ENCODE measurements at places on chromosomes 7 and 10. TPM values are rescaled to one million over a fixed set of nuclear protein-coding genes. Genes with fewer than 3 reads are reported as not detected.
A peak's percentile ranks its signal among the peaks of the same experiment; 100 is the strongest.

DNA sequence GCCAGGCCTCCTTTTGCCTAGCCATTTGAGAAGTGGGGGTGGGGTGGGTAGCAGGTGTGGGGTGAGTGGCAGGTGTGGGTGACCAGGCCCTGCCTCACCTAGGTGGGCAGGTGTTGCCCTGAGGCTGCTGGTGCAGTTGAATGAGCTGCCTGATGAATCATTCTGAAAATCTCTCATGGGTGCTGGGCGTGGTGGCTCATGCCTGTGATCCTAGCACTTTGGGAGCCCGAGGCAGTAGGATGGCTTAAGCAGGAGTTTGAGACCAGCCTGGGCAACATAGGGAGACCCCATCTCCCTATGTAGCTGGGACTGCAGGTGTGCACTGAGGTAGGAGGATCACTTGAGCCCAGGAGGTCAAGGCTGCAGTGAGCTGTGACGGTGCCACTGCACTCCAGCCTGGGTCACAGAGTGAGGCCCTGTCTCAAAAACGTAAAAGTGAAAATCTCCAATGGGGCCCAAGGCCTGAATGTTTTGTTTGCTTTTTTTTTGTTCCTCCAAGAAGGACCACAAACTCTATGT is 17.7 kb downstream of the TSPAN14 start:
- H3K4me3 ChIP-seq, result no peak overlapping the region
- H3K4me1 ChIP-seq, result peaks cover 96% of the 10 kb centered on the region
- H3K27ac ChIP-seq, result peak overlapping the region; percentile 54
- H3K36me3 ChIP-seq, result peaks cover 30% of the 10 kb centered on the region
- H3K27me3 ChIP-seq, result no peaks in the 10 kb centered on the region

GRCh38 chr7:38189231-38189938 is 11.3 kb downstream of the STARD3NL start:
- no peak for DNase-seq
- H3K4me3 ChIP-seq, result no peak overlapping the region
- no peaks in the 10 kb centered on the region for H3K4me1 ChIP-seq
- no peak overlapping the region for H3K27ac ChIP-seq
- no peaks in the 10 kb centered on the region for H3K36me3 ChIP-seq

The RET gene
- not detected for total RNA-seq

The CNPY1 gene
- total RNA-seq, result not detected

DNA sequence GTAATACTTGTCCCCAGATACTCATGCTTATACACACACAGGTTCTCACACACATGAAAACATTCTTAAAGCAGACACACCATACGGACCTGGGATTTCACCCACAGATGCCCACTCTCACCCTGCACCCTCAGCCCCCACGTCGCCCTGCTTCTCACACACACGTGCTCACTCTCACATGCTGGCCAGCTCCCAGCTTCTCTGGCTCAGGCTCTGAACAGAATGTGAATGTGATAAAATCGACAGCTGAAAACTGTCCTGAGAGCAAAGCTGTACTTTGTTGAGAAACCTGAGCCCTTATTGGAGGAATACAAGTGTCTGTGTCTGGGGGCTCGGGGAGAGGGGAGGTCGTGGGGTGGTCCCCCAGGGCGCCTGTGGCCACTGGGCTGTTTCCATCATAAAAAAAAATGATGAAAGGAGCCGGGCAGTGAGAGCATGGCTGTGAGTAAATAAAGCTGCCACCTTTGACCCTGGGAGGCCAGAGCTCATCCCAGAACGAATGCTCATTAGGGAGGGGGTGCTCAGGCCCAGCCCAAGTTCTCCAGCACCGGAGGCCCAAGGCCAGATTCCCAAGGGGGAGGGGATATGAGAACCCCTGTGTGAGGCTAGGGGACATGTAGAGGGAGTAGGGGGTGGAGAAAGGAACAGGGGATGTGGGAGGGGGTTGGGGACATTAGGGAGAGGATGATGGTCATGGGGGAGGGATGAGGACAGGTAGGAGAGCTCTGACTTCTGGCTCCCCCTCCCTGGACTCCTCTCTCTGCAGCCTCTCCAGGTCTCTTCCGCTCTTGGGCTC is 18.1 kb upstream of the TLX1 start:
- H3K27ac ChIP-seq, result no peak overlapping the region
- H3K4me3 ChIP-seq, result no peak overlapping the region
- DNase-seq, result no peak
- H3K36me3 ChIP-seq, result no peaks in the 10 kb centered on the region
- peaks cover 5% of the 10 kb centered on the region for H3K27me3 ChIP-seq
- H3K4me1 ChIP-seq, result no peaks in the 10 kb centered on the region

- H3K4me3 ChIP-seq, result no peak overlapping the region
- DNase-seq, result no peak
- no peaks in the 10 kb centered on the region for H3K27me3 ChIP-seq
- H3K27ac ChIP-seq, result no peak overlapping the region
These were observed 37.8 kb downstream of the OSBPL3 start for GRCh38 chr7:24942226-24942625.

- no peaks in the 10 kb centered on the region for H3K36me3 ChIP-seq
- no peak overlapping the region for H3K4me3 ChIP-seq
- H3K27ac ChIP-seq, result no peak overlapping the region
- DNase-seq, result no peak
These were observed 985.9 kb upstream of the ZNF722 start for GRCh38 chr7:63012633-63013183.

DNA sequence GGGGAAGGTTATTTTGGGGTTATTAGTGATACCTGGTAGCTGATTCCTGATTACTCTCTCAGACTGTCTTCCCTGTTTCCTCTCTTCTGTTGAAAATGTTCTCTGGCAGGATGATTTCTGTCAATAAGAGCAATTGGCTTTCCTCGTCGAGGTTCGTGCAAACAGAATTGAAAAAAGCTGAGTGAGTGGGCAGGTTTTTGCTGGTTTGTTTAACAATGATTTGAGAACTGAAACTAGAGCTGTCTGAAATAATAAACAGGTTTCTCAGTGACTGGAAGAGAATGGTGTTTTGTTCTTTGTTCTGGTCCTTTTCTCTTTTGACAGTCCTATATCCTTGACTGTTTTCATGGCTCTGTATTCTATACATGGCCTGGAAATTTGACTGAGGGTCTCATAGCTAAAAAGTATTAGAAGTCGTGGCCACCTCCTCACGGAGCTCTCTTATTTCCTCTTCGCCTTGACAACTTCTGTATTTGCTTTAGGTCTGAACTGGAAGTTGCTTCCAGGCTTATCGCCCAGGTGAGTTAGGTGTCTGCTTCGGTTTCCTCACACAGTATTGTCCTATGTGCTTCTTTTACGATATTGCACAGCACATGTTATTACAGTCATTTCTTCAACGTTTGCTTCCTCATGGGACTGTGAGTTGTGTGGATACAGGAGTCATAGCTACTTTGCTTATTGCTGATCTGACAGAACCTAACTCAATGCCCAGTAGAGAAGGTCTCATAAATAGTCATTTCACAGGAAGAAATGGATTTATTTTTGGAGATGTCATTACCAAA is 403.6 kb downstream of the NRG3 start:
- H3K27me3 ChIP-seq, result no peaks in the 10 kb centered on the region
- no peak overlapping the region for H3K27ac ChIP-seq
- no peaks in the 10 kb centered on the region for H3K36me3 ChIP-seq
- no peak overlapping the region for H3K4me3 ChIP-seq
- H3K4me1 ChIP-seq, result no peaks in the 10 kb centered on the region

The KCNMA1 gene
- 0.63 TPM for total RNA-seq

DNA sequence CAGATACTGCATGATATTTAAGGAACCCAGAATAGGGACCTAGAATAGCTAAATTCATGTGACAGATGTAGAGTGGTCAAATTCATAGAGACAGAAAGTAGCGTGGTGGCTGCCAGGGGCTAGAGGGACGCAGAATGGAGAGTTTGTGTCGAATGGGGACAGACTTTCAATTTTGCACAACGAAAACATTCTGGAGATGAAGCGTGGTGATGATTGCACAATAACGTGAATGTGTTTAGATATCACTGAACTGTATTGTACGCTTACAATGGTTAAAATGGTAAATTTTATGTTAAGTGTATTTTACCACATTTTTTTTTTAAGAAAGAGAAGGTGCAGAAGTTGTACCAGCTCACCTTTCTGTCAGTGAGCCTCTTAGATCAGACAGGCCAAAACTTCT is 137.8 kb upstream of the TNS3 start:
- no peaks in the 10 kb centered on the region for H3K36me3 ChIP-seq
- no peak overlapping the region for H3K4me3 ChIP-seq
- H3K27ac ChIP-seq, result no peak overlapping the region
- H3K4me1 ChIP-seq, result no peaks in the 10 kb centered on the region
- H3K27me3 ChIP-seq, result no peaks in the 10 kb centered on the region
- DNase-seq, result no peak

The ACTL6B gene
- total RNA-seq, result not detected

DNA sequence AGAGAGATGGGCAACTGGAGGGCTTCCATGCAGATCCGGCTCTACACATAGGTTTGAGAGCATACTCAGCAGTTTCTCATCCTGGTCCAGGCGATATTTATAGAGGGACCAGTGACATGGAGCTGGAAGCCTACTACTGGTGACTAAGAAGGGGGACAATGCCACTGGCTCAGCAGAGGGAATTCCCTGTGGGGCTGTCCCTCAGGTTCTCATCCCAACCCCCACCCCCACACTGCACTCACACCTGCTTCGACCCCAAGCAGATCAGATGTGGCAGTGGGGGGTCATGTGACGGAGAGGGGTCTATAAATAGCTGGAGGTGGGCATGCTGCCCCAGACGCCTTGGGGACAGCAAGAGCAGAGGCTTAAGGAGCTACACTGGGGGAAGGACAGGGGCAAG is at the start of gene CLCN1:
Gene CLCN1 (plus strand): TSS at position 336 of the 400 bp plus-strand sequence. CDS start 102 bp downstream, outside the sequence.
- no peak within 1 kb of the TSS for H3K27ac ChIP-seq
- H3K36me3 ChIP-seq, result no peaks in the 10 kb centered on the region
- H3K4me1 ChIP-seq, result peaks cover 19% of the 10 kb centered on the region
- no peak within 1 kb of the TSS for H3K4me3 ChIP-seq
- DNase-seq, result no peak

DNA sequence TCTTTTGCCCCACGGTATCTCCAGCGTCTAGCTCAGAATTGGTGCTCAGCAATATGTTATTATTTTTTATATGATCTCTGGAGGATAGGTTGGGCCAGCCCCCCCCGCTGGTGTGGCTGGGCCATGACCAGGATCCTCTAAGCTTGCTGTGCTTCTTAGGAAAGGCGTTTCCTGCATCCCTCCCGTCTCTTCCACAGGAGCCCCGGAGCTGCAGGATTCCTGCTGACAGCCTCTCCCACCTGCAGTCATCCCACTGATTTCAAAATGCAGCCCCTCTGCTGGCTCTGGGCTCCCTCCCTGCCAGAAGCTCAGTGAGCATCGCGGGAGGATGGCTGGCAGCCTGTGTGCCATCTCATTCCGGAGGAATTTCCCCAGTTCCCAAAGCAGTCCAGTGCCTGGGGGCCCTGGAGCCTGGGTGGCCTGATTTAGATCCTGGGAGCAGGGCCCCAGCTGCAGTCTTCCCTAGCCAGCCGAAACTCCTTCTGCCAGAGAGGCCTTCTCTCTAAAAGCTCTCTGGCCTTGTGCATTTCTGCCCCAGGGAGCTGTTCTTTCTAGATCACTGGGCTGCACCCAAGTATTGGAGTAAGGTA is 21.8 kb upstream of the GOLGA7B start:
- H3K4me1 ChIP-seq, result peaks cover 8% of the 10 kb centered on the region
- no peak overlapping the region for H3K4me3 ChIP-seq
- H3K27me3 ChIP-seq, result no peaks in the 10 kb centered on the region

DNA sequence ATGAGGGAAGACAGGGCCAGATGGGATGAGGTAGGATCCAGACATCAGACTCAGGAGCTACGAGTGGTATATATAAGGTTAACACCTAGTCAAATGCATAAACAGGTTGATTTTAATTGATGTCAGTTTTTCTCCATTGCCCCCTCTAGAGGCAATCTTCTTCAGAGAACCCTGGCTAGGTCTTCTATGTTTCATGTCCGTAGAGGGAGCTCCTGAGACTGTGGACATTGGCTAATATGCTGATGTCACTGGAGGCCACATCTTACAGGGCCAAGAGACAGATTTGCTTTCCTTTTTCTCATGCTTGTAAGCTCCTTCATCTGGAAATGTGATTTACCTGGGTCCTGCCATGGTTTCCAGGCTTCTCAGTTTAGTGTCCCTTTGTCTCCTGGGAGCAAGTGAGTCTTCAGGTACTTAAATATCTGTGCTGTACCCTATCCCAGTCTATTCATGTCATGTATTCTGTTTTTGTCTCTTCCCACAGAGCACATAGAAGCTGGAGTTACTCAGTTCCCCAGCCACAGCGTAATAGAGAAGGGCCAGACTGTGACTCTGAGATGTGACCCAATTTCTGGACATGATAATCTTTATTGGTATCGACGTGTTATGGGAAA is 161.6 kb upstream of the PRSS1 start:
- no peak overlapping the region for H3K4me3 ChIP-seq
- no peak overlapping the region for H3K27ac ChIP-seq
- no peak for DNase-seq
- no peaks in the 10 kb centered on the region for H3K36me3 ChIP-seq

DNA sequence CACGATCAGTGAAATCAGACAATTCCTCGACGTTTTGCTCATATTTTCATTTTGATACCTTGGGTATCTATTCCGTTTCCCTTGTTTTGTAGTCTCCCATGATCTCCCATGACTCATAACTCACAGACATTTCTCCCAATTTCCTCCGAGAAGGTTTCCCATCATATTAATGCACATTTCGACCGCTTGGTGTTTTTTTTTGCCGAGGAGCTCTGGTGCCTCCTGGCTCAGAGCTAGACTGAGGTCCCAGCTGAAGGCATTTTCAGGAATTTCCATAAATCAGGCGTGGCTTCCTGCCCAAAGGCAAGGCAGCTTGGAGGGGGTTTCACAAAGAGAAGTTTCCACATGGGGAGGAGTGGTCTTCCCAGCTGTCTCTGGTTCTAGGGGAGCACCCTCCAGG is 148.2 kb upstream of the TNS3 start:
- no peaks in the 10 kb centered on the region for H3K36me3 ChIP-seq
- DNase-seq, result no peak
- no peak overlapping the region for H3K27ac ChIP-seq
- H3K4me3 ChIP-seq, result no peak overlapping the region
- H3K27me3 ChIP-seq, result no peaks in the 10 kb centered on the region

- H3K27ac ChIP-seq, result no peak overlapping the region
- no peak overlapping the region for H3K4me3 ChIP-seq
- DNase-seq, result peak; percentile 15
- no peaks in the 10 kb centered on the region for H3K27me3 ChIP-seq
- H3K36me3 ChIP-seq, result no peaks in the 10 kb centered on the region
These were observed 109.1 kb downstream of the ELAPOR2 start for GRCh38 chr7:86950360-86950759.

- no peaks in the 10 kb centered on the region for H3K27me3 ChIP-seq
- DNase-seq, result no peak
- H3K4me1 ChIP-seq, result no peaks in the 10 kb centered on the region
- H3K36me3 ChIP-seq, result no peaks in the 10 kb centered on the region
These were observed 70.2 kb downstream of the AHCYL2 start for GRCh38 chr7:129295015-129295423.

DNA sequence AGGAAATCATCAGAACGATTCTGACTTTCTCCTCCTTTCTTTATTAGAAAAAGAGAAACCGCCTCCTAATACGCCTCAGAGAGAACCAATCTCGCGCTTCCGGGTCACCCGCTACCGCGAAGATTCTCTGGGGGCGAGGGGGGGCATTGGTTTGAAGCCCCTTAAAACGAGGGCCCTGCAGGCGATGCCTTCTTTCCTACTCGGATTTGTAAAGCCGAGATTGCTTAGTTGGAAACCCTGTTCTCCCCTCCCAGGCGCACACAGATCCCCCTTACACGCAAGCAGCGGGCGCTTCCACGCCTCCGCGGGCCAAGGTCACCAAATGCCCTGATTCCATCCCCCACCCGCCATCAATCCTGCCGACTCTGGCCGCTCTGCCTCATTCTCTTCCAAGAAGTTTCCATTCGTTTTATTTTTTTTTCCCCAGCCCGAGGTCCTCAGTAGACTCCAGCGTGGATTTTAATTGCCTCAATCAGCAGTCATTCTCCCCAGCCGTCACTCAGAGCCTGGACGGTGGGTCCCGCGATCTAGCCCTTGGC is 1.1 kb upstream of the GAD2 start:
- H3K4me1 ChIP-seq, result peaks cover 14% of the 10 kb centered on the region
- no peak overlapping the region for H3K27ac ChIP-seq
- no peak overlapping the region for H3K4me3 ChIP-seq
- no peaks in the 10 kb centered on the region for H3K36me3 ChIP-seq
- no peak for DNase-seq
- peaks cover 52% of the 10 kb centered on the region for H3K27me3 ChIP-seq
